Immature natural killer cell (primary cell): ENCODE measurements at places on chromosomes 5 and 9. TPM values are rescaled to one million over a fixed set of nuclear protein-coding genes. Genes with fewer than 3 reads are reported as not detected.
A peak's percentile ranks its signal among the peaks of the same experiment; 100 is the strongest.

DNA sequence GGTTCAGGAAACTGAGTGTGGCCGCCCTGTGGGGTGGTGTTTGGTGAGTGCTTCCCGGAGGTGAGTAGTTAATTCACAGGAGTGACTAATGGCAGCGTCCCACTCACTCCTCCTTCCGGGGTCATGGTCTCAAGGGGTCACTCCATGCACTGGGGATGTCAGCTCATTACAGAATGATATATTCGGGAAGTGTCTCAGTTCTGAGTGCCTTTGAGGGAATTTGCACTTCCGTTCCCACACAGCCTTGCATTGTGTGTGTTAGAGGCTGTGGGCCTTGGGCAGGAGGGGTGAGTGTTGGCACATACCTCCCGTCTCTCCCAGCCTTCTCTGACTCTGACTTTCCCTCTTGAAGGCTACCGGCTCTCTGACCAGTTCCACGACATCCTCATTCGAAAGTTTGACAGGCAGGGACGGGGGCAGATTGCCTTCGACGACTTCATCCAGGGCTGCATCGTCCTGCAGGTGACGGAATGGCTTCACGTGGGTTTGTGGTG lies 10.5 kb upstream of the AHRR start:
- no peaks in the 10 kb centered on the region for H3K36me3 ChIP-seq
- H3K4me1 ChIP-seq: no peaks in the 10 kb centered on the region
- DNase-seq: no peak
- no peaks in the 10 kb centered on the region for H3K27me3 ChIP-seq

DNA sequence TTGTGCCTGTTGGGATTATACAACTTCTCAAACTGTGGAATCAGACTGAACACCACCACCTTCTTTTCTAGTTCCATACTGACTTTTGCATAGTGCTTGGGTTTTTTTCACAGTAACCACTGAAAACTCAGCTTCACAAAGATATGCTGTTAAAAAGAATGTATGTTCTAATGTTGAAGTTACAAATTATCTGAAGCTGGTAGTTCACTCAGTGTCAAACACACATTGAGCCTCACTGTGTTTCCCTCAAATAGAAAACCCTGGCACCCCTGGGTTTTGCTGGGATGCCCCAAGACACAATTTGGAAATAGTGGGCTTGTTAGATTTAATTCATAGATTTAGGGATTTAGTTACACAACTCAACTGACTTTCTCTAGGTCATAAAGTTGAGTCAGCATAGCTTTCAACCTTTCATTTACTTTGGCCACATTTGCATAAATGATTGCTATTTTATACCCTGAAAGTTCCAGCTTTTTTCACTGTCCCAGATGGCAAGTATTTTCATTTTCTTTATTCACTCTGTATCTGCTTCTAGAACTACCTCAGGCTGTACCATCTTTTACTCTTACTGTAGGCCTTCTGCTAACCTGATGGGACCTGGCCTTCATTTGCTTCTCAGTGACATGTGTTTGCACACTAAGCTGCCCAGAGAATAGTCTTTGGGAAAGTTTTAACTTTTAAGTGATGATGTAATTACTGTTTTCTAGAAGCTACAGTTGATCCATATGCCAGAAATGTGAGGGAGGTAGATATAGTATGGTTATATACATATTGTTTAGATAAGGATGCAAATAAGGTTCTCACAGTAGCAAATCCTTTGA lies 115.1 kb downstream of the CDC42SE2 start:
- H3K4me3 ChIP-seq: peak overlapping the region; percentile 56
- H3K36me3 ChIP-seq: peaks cover 6% of the 10 kb centered on the region
- DNase-seq: peak; percentile 25
- peak overlapping the region; percentile 97 for H3K27ac ChIP-seq
- H3K4me1 ChIP-seq: peaks cover 99% of the 10 kb centered on the region
- peaks cover 8% of the 10 kb centered on the region for H3K27me3 ChIP-seq

DNA sequence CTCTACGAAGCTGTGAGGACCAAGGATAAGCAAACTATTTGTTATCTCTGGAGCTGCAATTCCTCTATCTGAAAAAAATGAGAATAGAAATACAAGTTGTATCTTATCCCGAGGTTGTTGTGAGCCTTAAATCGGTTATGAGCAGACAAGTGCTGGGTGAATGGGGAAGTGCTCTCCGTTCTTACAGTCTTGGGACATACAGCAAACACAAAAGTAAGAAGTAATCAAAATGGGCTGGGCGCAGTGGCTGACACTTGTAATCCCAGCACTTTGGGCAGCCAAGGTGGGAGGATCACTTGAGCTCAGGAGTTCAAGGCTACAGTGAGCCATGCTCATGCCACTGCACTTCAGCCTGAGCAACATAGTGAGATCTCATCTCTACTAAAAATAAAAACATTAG lies 31.7 kb downstream of the ITK start:
- peak overlapping the region; percentile 42 for H3K4me3 ChIP-seq
- peak overlapping the region; percentile 98 for H3K27ac ChIP-seq
- peaks cover 42% of the 10 kb centered on the region for H3K36me3 ChIP-seq

DNA sequence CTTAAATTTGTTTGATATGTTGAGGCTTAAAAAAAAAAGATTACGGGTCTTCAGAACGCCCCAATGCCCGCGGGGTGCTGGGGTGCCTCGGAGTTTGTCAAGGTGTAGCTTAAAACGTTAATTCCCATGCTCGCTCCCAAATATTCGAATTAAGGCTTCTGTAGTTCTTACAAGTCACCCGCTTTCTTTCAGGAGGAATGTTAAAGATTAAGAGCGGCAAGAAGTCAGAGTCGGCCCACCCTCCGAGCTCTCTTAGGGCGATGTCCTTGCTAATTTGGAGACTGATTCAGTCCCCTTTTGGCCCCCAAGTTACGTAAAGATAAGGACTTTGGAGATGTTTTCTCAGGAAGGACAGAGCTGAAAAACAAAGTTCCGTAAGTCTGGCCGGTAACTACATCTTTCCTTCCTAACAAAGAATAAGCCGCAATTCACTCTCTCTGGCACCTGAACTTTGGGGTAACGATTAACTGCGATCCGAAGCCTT lies 746 bp upstream of the NPM1 start:
- H3K36me3 ChIP-seq: peaks cover 7% of the 10 kb centered on the region
- H3K27ac ChIP-seq: peak overlapping the region; percentile 98
- H3K4me3 ChIP-seq: peak overlapping the region; percentile 95
- peaks cover 48% of the 10 kb centered on the region for H3K4me1 ChIP-seq

GRCh38 chr5:133924221-133924920 lies 44.1 kb downstream of the C5orf15 start:
- H3K36me3 ChIP-seq: no peaks in the 10 kb centered on the region
- H3K4me3 ChIP-seq: no peak overlapping the region
- no peaks in the 10 kb centered on the region for H3K4me1 ChIP-seq

GRCh38 chr5:167639766-167640165 lies 651.7 kb upstream of the WWC1 start:
- no peak overlapping the region for H3K27ac ChIP-seq
- H3K27me3 ChIP-seq: no peaks in the 10 kb centered on the region
- H3K4me1 ChIP-seq: no peaks in the 10 kb centered on the region
- H3K4me3 ChIP-seq: no peak overlapping the region

DNA sequence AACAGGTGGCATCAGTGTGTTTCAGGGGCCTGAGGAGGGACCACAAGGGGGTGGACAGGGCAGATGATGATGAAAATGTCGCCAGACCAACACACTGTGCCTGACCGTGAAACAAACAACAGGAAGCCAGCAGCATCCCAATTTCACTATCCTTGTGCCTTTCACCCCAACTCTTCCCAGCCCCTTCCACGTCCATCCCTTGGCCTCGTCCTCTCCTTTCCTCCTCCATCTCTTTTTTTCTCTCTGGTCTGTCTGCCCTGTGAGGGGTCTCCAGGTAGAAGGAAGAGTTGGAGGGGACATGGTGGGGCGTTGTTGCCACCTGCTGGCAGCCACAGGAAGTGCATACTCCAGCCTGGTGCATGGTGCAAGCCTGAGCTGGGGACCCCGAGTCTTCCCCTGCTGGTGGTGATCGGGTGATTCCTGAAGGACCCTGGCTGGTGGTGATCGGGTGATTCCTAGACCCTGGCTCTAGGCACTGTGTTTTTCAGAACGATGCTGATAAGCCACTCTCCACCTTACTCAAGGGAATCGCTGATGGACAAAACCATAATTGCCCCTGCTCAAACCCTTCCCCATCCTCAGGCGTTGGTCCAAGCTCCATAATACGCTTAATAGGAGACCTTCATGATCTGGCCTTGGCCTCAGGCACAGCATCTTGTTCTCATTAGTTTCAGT lies 21.7 kb upstream of the NSD1 start:
- H3K36me3 ChIP-seq: no peaks in the 10 kb centered on the region
- no peak overlapping the region for H3K27ac ChIP-seq
- no peak overlapping the region for H3K4me3 ChIP-seq
- H3K27me3 ChIP-seq: peaks cover 2% of the 10 kb centered on the region
- peaks cover 16% of the 10 kb centered on the region for H3K4me1 ChIP-seq

GRCh38 chr5:104628911-104629310 lies 1066.3 kb upstream of the NUDT12 start:
- H3K4me3 ChIP-seq: no peak overlapping the region
- H3K27ac ChIP-seq: no peak overlapping the region
- DNase-seq: no peak
- no peaks in the 10 kb centered on the region for H3K27me3 ChIP-seq

GRCh38 chr9:83166372-83166771 lies 103.4 kb upstream of the RASEF start:
- no peak for DNase-seq
- H3K4me1 ChIP-seq: no peaks in the 10 kb centered on the region
- H3K27me3 ChIP-seq: peaks cover 3% of the 10 kb centered on the region
- no peaks in the 10 kb centered on the region for H3K36me3 ChIP-seq
- H3K27ac ChIP-seq: no peak overlapping the region
- no peak overlapping the region for H3K4me3 ChIP-seq

- peaks cover 4% of the 10 kb centered on the region for H3K27me3 ChIP-seq
- no peak overlapping the region for H3K27ac ChIP-seq
- peaks cover 7% of the 10 kb centered on the region for H3K36me3 ChIP-seq
- DNase-seq: no peak
Measured at GRCh38 chr9:98852460-98852734, 44.9 kb downstream of the GALNT12 start.

DNA sequence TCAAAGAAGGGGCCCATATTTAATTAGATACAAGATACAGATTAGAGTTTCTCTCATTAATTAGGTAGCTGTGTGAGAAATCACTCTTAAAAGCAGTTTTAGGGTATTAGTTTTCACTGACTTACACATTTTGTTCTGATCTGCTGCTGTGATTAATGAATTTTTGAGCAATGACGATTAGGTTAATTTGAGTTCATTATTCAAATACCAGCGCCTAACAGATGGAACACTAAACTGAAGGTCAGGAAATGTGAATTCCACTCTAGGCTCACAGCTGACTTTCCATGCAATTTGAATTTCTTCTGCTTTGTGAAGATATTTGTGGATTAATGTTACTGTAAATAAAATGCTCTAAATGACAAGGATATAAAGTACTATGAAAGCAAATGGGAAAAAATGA lies 380.6 kb downstream of the ADGRV1 start:
- H3K4me3 ChIP-seq: no peak overlapping the region
- no peaks in the 10 kb centered on the region for H3K27me3 ChIP-seq
- H3K27ac ChIP-seq: no peak overlapping the region
- DNase-seq: no peak
- H3K36me3 ChIP-seq: no peaks in the 10 kb centered on the region

GRCh38 chr5:160978944-160979343 lies 126.9 kb upstream of the ATP10B start:
- H3K27me3 ChIP-seq: peaks cover 4% of the 10 kb centered on the region
- H3K36me3 ChIP-seq: no peaks in the 10 kb centered on the region
- no peaks in the 10 kb centered on the region for H3K4me1 ChIP-seq

DNA sequence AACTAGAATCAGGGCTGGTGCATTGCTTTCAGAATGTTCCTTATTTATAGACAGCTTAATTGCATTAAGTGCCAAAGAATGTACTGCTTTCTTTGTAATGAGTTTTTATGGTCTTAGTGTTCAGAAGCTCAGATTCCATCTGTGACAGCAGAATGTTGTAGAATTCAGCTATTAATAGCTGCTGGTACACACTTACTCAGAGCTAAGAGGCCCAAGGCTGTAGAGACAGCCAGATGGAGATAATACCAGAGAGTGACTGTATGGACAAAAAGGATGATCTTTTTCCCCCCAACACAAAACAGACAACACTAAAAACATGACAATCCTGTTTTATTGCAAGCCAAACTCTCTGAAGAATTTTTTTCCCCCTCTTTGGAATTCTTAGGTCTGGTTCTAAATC lies 50.2 kb downstream of the PPP2R2B start:
- H3K27ac ChIP-seq: no peak overlapping the region
- H3K27me3 ChIP-seq: no peaks in the 10 kb centered on the region
- no peak overlapping the region for H3K4me3 ChIP-seq
- DNase-seq: no peak

GRCh38 chr9:99199938-99200539 lies 21.7 kb downstream of the ALG2 start:
- no peaks in the 10 kb centered on the region for H3K36me3 ChIP-seq
- DNase-seq: no peak
- H3K27ac ChIP-seq: no peak overlapping the region
- H3K4me1 ChIP-seq: no peaks in the 10 kb centered on the region
- no peak overlapping the region for H3K4me3 ChIP-seq
- no peaks in the 10 kb centered on the region for H3K27me3 ChIP-seq

DNA sequence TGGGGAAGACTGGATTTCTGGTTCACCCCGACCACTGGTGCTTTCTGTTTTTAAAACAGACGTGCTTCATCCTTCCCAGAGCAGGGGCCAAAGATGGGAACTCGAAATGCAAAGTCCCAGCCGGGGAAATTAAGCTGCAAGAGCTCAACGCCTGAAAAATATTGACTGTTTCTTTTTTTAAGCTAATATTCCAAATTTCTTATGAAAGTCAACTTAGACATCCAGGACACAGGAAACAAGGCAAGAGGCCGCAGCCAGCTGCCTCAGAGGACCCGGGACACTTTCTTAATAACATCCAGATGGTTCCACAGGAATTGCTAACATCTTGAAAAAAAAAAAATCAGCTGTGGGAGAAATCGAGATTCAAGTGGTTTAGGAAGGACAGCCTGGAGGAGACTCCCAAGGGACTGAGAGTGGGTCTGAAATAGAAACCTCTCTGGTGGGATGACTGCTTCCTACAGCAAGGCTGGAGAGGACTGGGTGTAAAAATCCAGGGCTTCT lies 144.9 kb downstream of the FGF1 start:
- H3K36me3 ChIP-seq: peaks cover 4% of the 10 kb centered on the region
- peaks cover 2% of the 10 kb centered on the region for H3K27me3 ChIP-seq
- H3K4me3 ChIP-seq: no peak overlapping the region
- H3K27ac ChIP-seq: no peak overlapping the region
- H3K4me1 ChIP-seq: no peaks in the 10 kb centered on the region

The PCDHB10 gene
- polyA plus RNA-seq: not detected

The PCDHGA8 gene
- not detected for polyA plus RNA-seq

The SPTAN1 gene
- polyA plus RNA-seq: 4.8 TPM

The TLX3 gene
- polyA plus RNA-seq: not detected

The RALGPS1 gene
- 3.4 TPM for polyA plus RNA-seq

The C1QTNF3 gene
- polyA plus RNA-seq: not detected

The FGF1 gene
- not detected for polyA plus RNA-seq
